ENCODE measurements at places on chromosomes 5 and 9. TPM values are rescaled to one million over a fixed set of nuclear protein-coding genes. Genes with fewer than 3 reads are reported as not detected.

KIAA0825 gene
- total RNA-seq = 1.2 TPM

DNA sequence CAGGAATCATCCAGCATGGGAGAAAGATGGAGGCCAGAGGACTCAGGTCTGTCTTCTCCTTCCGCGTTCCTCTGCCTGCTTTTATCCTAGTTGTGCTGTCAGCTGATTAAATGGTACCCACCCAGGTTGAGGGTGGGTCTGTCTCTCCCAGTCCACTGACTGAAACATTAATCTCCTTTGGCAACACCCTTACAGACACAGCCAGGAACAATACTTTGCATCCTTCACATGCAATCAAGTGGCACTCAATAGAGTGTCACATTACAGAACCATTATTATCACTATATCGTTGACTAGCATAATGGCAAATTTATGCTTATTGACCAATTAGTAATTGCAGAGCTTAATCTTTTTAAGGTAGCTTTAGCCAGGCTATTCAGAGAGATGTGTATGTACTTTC is 64.8 kb downstream of the UNC13B start:
- no peaks in the 10 kb centered on the region for H3K27me3 ChIP-seq
- no peak overlapping the region for H3K4me3 ChIP-seq
- peaks cover 43% of the 10 kb centered on the region for H3K4me1 ChIP-seq
- H3K27ac ChIP-seq = no peak overlapping the region

CMBL gene
- 30.1 TPM for total RNA-seq

GRCh38 chr5:149223081-149223848 is 48.4 kb upstream of the AFAP1L1 start:
- no peak overlapping the region for H3K4me3 ChIP-seq
- no peak for DNase-seq

GRCh38 chr5:109723606-109724005 is 33.9 kb downstream of the MAN2A1 start:
- no peaks in the 10 kb centered on the region for H3K36me3 ChIP-seq
- H3K27me3 ChIP-seq = no peaks in the 10 kb centered on the region
- H3K4me1 ChIP-seq = peaks cover 6% of the 10 kb centered on the region
- H3K27ac ChIP-seq = no peak overlapping the region
- H3K4me3 ChIP-seq = no peak overlapping the region

CCDC152 gene
- 0.57 TPM for total RNA-seq

GRCh38 chr5:71582945-71583584 is 4.1 kb upstream of the MCCC2 start:
- no peaks in the 10 kb centered on the region for H3K36me3 ChIP-seq
- H3K4me3 ChIP-seq = no peak overlapping the region
- peaks cover 3% of the 10 kb centered on the region for H3K4me1 ChIP-seq
- DNase-seq = no peak
- H3K27ac ChIP-seq = no peak overlapping the region

GABRA6 gene
- total RNA-seq = not detected

GRCh38 chr9:99690573-99690972 is 131.1 kb upstream of the NR4A3 start:
- H3K27ac ChIP-seq = no peak overlapping the region
- peak; percentile 48 for DNase-seq
- no peaks in the 10 kb centered on the region for H3K36me3 ChIP-seq
- no peaks in the 10 kb centered on the region for H3K27me3 ChIP-seq

NR5A1 gene
- total RNA-seq = not detected

QRFP gene
- not detected for total RNA-seq

- H3K27me3 ChIP-seq = no peaks in the 10 kb centered on the region
- no peak for DNase-seq
- H3K36me3 ChIP-seq = no peaks in the 10 kb centered on the region
- no peaks in the 10 kb centered on the region for H3K4me1 ChIP-seq
These were observed 10.8 kb upstream of the BICD2 start for GRCh38 chr9:92775466-92775865.

GRCh38 chr9:254516-254915 is 39.9 kb downstream of the DOCK8 start:
- no peaks in the 10 kb centered on the region for H3K4me1 ChIP-seq
- H3K27me3 ChIP-seq = no peaks in the 10 kb centered on the region
- H3K27ac ChIP-seq = no peak overlapping the region
- no peak for DNase-seq
- no peaks in the 10 kb centered on the region for H3K36me3 ChIP-seq

DNA sequence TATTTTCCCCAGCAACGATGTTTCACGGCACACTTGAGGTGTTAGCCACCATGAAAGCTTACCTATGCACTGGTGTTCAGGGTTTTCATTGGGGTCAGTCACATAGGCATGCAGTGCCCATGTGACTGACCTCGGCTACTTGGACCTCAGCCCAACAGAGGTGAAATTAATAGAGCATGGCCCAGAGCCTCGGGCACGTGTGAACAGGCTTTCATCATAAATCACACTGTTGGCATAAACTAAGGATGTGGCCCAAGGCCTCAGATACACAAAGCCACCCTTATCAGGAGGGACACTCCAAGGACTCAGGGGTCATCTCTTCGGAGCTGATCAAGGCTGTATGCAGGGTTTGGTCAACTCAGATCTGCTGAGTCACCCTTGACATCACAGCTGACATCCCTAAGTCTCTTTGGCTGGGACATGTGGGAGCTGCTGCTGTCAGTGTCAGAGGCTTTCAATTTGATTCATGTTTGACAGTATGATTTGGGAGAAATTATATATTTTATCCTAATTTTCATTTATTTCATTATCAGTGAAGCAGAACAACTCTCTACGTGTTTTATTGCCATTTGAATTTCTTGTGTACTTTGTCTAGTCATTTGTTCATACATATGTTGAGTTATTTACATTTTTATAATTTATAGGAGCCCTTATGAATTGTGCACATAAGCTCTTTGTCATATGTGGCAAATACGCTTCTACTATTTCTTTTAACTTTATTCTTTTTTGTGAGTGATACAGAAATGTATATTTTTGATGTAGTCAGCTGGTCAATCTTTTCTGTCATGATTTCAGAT is 59.7 kb upstream of the ANKRD33B start:
- no peak overlapping the region for H3K4me3 ChIP-seq
- no peaks in the 10 kb centered on the region for H3K36me3 ChIP-seq
- peaks cover 7% of the 10 kb centered on the region for H3K4me1 ChIP-seq
- no peaks in the 10 kb centered on the region for H3K27me3 ChIP-seq
- no peak overlapping the region for H3K27ac ChIP-seq

HCN1 gene
- total RNA-seq = not detected

CKMT2 gene
- 555 TPM for total RNA-seq
